Activated CD8-positive, alpha-beta T cell treated with anti-CD3 and anti-CD28 coated beads, Interleukin-2, amount 10 ng/mL, durations not matched to agents 7 days and 5 days (primary cell): ENCODE measurements at places on chromosomes 12 and 14. TPM values are rescaled to one million over a fixed set of nuclear protein-coding genes. Genes with fewer than 3 reads are reported as not detected.
A peak's percentile ranks its signal among the peaks of the same experiment; 100 is the strongest.

GRCh38 chr12:115008929-115009328 lies 325.0 kb upstream of the TBX3 start:
- DNase-seq = no peak

The SERPINA5 gene
- not detected for total RNA-seq

The MUCL1 gene
- not detected for total RNA-seq

The CIT gene
- total RNA-seq = 111 TPM

GRCh38 chr12:30448038-30448437 lies 247.6 kb downstream of the IPO8 start:
- no peak for DNase-seq

DNA sequence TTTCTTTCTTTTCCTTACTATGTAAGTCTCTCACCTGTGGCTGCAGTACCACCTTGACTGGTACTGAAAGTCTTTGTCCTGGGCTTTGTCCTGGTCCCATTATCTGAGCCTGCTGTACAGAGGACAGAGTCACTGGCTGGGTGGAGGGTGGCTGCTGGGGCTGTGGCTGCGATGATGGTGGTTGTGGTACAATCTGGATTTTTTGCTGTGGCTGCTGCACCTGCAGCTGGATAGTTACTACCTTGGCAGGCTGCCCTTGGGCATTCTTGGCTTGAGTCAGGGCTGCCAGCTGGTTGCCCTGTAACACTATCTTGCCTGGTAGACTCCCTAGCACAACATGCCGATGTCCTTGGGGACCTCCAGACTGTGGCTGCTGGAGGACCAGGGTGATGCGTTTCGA lies 27.0 kb downstream of the CHD8 start:
- no peak for DNase-seq

The STAT2 gene
- 194 TPM for total RNA-seq

- DNase-seq = no peak
Measured at GRCh38 chr12:6377667-6377994, 2.3 kb upstream of the SCNN1A start.

GRCh38 chr12:10661338-10661737 lies 12.5 kb downstream of the STYK1 start:
- DNase-seq = no peak

- peak; percentile 87 for DNase-seq
Measured at GRCh38 chr12:2752676-2753371, 41.9 kb upstream of the FKBP4 start.

The TMEM253 gene
- total RNA-seq = not detected

- no peak for DNase-seq
Measured at GRCh38 chr12:82857276-82857675, 170.6 kb downstream of the TMTC2 start.

The PTHLH gene
- total RNA-seq = not detected

GRCh38 chr14:95134304-95134933 lies 22.9 kb downstream of the DICER1 start:
- no peak for DNase-seq

DNA sequence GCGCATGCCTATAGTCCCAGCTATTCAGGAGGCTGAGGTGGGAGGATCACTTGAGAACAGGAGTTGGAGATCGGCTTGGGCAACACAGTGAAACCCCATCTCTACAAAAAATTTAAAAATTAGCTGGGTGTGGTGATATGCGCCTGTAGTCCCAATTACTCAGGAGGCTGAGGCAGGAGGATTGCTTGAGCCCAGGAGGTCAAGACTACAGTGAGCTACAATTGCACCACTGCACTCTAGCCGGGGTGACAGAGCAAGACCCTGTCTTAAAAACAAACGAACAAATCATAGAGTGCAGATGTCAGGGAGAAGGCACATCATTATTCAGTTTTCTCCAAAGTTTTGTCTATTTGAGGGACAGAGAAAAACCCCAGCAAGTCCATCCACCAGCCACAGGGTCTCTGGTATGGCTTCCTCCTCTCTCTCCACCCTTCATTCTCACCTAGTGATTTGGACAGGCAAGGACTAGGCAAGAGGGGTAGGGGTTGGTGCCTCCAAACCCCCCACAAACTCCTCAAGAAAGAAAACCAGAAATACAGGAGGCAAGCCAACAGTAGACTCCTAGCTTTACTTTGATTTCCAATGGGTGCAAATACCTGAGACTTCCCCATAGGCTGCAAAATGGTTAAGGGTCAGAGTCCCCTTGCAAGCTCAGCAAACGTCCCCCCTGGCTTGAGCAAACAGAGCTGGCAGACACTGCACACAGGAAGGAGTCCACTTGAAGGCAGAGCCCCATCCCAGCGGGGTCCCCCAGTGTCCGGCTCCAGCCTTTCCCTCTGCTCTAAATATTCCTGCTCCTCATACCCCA lies 26.5 kb upstream of the RPLP0 start:
- DNase-seq = no peak

The TBC1D30 gene
- 0.05 TPM for total RNA-seq

GRCh38 chr12:94756789-94757188 lies 106.4 kb upstream of the TMCC3 start:
- DNase-seq = no peak

DNA sequence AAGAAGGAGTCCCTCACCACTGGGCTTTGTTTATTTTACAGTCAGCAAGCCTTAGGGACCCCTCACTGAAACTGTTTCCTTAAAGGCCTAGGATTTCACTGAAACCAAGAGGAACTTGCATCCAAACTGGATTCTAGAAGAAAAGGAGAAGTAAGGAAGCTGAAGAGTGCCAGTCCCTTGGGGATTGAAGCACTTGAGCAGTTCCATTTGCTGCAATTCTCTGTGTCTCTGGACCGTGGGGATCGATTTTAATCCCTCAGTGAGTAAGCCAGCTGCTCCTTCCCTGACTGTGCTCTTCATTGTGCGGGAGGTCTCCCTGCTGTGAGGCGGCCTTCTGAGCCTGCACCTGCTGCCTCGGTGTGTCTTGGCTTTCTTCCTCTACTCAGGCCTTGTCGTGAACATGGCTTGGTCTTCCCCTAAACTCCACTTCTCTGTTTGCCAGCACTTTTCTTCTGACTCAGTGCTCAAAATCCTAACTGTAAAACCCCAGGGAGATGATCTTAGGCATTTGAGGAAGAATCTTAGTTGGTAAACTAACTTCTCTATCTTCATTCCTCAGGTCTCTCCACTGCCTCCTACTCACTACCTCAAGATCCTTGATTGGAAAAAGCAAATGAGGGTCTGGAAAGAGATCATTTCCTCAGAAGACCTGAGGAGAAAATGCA lies 132.6 kb downstream of the SLC38A6 start:
- no peak for DNase-seq

DNA sequence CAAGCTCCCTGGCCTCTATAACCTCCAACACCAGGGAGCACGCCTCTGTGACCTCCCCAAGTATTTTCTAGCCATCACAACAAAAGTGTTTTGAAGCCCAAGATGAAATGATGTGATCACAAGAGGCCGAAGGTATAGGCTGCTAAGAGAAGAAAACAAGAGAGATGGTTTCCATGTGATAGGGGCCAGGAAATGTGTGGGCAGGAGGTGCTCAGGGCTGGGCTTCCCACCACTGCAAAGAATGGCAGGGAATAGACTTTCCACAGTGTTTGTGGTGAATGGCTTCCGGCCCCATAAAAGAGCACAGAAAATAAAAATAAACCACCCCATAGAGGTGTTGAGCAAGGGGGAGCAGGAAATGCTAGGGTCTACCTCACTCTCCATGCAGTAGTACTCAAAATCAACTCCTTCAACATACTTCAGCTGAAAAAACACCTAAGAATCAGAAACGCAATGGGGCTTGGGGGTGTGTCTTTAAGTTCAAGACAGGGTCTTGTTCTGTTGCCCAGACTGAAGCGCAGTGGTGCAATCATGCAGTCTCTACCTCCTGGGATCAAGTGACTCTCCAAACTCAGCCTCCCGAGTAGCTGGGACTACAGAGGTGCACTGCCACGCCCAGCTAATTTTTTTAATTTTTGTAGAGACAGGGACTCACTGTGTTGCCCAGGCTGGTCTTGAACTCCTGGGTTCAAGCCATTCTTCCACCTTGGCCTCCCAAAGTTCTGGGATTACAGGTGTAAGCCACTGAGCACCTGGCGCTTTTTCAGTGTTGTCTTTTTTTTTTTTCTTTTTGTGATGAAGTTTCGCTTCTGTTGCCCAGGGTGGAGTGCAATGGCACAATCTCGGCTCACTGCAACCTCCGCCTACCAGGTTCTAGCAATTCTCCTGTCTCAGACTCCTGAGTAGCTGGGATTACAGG lies 27.1 kb downstream of the DAD1 start:
- peak; percentile 88 for DNase-seq

GRCh38 chr12:132131229-132131628 lies 12.9 kb downstream of the DDX51 start:
- no peak for DNase-seq

DNA sequence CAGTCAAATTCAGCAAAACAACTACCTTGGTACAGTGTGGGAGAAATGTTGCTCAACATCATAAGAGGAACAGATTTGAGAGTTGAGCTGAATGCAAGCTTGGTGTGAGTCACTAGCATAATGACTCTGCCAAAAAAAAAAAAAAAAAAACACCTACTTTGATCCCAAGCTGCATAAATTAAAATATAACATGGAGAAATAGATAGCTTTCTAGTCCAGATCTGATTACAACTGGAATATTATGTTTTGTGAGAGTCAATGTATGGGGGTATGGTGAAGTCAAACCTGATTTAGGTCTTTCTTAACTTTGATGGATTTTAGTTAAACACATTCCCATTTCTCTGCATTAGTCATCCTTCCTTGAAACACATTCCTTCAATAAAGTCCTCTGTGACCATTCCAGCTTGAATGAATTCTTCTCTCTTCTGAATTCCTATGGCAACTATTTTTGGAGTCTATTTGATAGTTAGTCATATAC lies 188.1 kb downstream of the SLC5A8 start:
- no peak for DNase-seq

GRCh38 chr12:69553628-69554248 lies 31.5 kb upstream of the CCT2 start:
- no peak for DNase-seq

DNA sequence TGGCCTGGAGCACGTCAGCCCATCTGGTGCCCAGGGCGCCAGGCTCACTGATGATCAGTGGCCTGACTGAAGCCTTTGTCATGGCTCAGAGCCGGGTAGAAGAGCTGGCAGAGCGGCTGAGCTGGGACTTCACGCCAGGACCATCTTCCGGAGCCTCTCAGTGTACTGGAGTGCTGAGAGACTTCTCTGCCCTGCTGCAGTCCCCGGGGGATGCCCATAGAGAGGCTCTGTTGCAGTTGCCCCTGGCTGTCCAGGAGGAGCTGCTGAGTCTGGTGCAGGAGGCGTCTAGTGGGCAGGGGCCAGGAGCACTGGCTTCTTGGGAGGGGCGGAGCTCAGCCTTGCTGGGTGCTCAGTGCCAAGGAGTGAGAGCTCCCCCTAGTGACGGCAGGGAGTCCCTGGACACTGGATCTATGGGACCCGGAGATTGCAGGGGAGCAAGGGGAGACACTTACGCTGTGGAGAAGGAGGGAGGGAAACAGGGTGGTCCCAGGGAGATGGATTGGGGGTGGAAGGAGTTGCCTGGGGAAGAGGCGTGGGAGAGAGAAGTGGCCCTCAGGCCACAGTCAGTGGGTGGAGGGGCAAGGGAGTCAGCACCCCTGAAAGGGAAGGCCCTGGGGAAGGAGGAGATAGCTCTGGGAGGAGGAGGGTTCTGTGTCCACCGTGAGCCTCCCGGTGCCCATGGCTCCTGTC lies 2.0 kb downstream of the KHNYN start:
- peak; percentile 95 for DNase-seq

DNA sequence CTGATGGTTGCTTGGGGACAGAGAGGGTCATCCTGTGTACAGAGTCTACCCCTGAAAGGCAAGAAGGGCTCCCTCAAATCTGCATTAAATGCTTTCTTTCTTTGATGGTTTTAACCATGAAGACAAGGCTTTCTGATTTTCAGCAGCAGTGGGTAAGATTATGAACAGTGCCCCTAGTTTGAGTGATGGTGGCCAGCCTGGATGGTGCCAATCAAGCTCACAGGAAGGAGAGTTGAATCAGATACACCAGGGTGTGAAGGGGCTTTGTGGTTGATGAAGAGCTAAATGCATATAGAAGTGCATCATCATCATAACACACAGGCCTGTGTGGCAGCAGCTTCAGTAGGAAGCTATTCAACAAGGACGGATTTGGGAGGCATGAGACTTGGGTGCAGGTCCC lies 5.7 kb downstream of the KRT85 start:
- no peak for DNase-seq

DNA sequence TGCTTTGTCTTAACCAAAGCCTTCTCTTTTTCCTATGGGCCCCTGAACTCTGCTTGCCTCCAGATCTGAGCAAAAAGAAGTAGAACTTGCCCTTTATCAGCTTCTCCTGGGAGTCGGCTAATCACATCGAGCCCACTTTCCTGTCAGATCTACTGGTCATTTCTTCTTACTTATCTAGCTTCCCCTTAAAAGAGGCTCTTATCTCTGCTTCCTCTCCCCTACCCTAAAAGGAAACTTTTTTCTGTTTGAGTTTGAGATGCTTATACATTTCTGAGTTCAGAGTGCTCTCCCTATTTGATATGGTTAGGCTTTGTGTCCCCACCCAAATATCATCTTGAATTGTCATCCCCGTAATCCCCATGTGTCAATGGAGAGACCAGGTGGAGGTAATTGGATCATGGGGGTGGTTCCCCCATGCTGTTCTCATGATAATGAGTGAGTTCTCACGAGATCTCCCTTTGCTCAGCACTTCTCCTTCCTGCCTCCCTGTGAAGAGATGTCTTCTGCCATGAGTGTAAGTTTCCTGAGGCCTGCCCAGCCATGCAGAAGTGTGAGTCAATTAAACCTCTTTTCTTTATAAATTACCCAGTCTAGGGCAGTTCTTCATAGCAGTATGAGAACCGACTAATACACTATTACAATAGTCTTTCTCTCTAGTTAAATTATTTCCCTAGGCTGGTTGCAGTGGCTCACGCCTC lies 114.7 kb upstream of the AMN1 start:
- DNase-seq = no peak

- no peak for DNase-seq
Measured at GRCh38 chr12:12521044-12521485, 41.6 kb downstream of the DUSP16 start.

DNA sequence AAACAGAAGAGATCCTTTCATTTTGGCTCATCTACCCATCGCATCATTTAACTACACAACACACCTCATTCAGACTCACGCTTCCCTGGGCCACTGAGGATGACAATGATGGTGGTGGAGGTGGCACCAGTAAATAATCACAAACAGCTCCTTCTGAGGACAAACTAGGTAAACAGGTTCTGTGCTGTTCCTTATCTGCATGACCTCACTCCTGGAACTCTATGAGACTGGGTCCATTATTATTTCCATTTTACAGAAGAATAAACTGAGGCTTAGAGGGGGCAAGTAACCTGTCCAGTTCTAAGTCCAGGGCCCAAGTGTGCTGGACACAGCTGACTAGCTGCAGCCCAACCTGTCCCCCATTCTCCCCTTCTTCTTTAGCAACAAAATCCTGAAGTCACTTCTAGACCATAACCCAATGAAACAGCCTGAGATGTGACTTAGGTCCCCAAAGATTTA lies 50.4 kb downstream of the ITPK1 start:
- DNase-seq = no peak

The PAPLN gene
- 0.45 TPM for total RNA-seq

The GARIN6 gene
- not detected for total RNA-seq
